ENCODE measurements at places on chromosomes 7 and 10.

- DNase-seq, result peak; percentile 35
These were observed 43.6 kb downstream of the NSUN6 start for GRCh38 chr10:18607503-18608378.

DNA sequence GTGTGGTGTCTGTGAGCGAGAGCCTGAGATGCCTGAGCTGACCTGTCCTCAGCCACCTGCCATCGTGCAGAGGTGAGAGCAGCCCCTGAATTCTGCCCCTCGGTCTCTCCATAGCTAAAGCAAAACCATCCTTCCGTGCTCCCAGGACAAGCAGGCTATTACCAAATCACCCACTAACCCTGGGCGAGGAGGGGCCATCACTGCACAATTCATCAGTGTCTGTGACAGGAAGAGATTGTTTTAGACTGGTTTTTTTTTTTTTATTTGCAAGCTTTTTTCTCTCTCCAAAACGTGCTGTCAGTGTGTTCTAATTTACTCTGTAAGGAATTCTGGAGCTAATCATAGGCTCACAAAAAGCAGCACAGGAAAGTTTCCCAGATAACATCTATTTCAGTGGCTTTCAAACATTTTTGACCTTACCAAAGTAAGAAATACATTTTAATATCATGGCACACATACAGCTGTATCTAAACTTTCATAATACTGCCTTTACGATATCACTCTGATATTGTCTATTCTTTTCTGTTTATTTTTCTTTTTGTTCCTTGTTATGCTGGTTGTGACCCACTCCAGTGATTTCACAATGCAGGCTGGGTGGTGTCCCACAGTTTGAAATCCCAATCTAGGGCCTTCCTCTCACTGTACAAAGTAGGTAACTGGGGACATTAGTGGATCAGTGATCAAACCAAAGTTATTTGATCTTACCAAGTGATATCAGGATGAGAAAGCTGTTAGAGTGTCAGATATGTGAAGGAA is 62.8 kb downstream of the EGFR start:
- no peak for DNase-seq

DNA sequence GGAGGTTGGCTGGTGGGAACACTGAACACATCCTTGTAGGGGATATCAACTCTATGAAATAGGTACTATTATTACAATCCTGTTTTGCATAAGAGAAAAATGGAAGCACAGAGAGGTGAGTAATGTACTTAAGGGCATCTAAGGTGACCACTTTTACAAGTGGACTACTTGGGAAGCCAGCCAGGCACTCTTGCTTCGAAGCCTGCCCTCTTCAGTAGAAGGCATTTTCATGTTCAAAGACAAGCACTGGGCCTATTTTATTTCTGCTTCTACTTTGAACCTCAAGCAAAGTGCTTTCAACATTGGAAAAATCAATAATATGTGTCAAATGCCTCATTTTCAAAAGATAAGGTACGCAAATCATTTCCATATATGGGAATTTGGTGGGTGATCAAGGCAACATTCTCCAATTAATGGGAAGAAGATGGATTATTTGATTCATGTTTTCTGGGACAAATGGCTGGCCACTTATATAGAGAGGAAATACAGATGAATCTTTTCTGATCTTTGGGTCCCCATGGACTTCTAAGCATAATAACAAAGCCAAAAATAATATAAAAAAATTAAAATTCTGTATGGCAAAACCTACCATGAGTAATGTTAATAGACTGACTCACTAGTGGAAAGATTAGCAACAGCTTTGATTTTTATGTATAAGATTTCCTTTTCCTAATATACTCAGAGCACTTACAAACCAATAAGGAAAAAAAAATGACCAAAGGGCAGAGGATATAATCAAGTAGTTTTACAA is 270.2 kb downstream of the FRMD4A start:
- DNase-seq, result no peak

DNA sequence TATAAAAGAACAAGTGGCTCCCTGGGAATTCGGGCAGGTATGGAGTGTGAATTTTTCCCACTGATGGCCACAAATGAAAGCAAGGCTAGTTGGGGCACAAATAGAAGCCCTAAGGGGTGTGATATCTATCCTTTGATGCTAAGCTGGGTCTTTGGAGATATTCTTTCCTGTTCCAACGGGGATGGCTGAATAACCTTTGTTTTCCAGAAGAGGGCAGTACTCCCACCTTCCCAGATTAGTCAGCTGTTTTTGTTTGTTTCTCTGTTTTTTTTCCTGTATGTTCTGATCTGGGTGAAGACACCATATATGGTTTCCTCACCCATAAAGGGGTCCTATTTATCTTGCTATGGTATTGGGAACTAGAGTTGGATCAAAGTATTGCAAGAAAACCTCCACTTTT is 947.7 kb upstream of the SORCS1 start:
- no peak for DNase-seq

- DNase-seq, result peak; percentile 20
These were observed 6.0 kb upstream of the TMED4 start for GRCh38 chr7:44587843-44588711.

- no peak for DNase-seq
These were observed 68.9 kb downstream of the RNF216 start for GRCh38 chr7:5712566-5712965.

- DNase-seq, result no peak
These were observed 2.1 kb upstream of the LIPM start for GRCh38 chr10:88800152-88801125.

DNA sequence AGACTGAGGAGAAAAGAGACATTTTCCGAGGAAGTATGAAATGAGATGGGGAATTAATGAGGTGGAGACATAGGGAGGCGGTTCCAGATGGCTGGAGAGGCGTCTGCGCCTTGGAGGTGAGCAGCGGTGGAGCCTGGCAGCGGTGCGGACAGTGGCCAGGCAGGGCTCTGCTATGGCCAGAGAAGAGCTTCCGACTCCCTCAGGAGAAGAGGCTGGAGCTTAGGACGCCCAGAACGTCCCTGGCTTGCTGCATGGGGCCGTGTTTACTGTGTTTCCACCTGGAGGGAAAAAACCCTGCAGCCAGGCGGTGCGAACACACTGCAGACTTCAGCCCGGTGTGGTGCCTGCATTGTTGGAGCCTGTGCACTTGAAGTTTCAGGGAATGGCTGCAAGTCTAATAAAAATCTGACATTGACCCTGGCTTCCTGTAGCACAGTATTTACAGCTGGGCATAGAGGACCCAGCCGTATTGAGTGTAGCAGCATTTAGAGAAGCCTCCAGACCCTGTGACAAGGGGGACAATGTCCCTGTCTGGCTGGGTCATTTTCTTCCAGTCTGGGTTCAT is 447.1 kb upstream of the MKI67 start:
- DNase-seq, result no peak

GRCh38 chr10:23338155-23338828 is 6.3 kb downstream of the C10orf67 start:
- no peak for DNase-seq

DNA sequence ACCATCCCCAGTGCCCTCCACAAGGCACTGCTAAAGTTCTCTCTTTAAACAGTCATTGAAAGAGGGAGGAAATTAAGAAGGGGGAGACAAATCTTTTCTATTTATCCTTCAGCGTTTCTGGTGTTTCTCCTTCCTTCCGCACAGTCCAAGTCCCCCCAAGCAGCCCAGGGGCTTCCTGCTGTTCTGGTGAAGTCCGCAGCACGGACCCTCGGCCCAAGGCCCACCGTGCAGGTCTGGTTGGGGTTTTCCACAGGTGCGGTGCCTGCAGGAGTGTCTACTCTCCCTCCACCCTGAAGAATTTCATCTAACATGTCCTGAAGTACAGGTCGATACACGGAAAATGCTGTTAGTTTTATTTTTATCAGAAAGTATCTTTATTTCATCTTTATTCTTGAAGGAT is 34.1 kb upstream of the KNDC1 start:
- no peak for DNase-seq

- no peak for DNase-seq
These were observed 17.2 kb upstream of the SLC18A3 start for GRCh38 chr10:49592726-49593563.

DNA sequence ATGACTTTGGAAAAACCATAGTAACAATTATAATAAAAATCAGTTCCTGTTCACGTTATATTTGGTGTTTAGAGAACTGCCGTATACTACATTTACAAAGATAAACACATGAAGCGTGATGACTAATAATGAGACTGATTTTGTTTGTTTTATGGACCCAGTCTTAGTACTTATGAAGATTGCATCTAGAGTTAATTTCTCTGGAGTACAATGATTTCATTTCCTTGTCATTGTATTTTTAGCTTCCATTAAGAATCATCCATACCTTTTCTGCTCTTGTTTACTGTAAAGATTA is 2.9 kb downstream of the RBM20 start:
- no peak for DNase-seq

Measured in NCI-H510A (cell line).